ENCODE measurements at places on chromosomes 11 and 22. TPM values are rescaled to one million over a fixed set of nuclear protein-coding genes. Genes with fewer than 3 reads are reported as not detected.

- no peak for DNase-seq
Measured at GRCh38 chr11:12524865-12525264, 147.5 kb downstream of the PARVA start.

Gene RCE1
- total RNA-seq = 21.3 TPM

GRCh38 chr11:84854498-84854880, 772.7 kb downstream of the DLG2 start:
- no peak for DNase-seq

GRCh38 chr22:26448334-26448733, 19.3 kb downstream of the ASPHD2 start:
- DNase-seq = no peak

DNA sequence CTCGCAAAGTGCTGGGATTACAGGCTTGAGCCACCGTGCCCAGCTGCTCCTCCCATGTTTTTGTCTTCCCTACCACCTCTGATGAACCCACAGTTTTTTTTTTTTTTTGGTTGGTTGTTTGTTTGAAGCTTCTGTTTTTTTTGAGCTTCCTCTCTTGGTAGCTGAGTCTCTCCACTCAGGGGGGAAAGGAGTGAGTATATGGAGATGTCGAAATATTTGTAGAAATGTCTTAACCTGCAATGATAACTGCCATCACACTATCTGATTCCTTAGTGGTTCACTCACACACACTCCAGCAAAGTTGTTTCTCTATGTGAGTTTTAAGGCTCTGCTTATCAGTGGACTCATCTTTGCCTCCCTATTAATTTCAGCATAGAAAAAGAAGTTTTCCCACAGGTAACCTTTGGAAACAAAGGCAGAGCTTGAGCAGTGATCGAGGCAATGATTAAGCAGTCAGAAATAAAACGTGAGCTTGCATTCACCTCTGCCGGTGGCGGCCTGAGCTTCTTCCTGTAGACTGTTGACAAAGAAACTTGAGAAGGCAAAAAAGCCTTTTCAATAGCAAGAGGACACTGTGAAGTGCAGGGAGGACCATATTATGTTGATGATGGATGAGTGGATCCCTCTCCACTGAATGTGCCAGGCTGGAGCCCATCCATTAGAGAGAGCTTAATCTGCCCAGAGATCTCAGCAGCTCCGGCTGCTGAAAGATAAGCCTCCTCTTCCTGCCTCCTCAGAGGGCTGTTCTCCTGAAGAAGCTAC, 29.0 kb upstream of the RASSF10 start:
- DNase-seq = no peak

Measured in M059J (cell line).